ENCODE measurements at places on chromosomes 4 and X.

- DNase-seq: no peak
These were observed 696.4 kb downstream of the DMD start for GRCh38 chrX:32514986-32515385.

- DNase-seq: no peak
These were observed 53.4 kb downstream of the IRF2 start for GRCh38 chr4:184420881-184421416.

DNA sequence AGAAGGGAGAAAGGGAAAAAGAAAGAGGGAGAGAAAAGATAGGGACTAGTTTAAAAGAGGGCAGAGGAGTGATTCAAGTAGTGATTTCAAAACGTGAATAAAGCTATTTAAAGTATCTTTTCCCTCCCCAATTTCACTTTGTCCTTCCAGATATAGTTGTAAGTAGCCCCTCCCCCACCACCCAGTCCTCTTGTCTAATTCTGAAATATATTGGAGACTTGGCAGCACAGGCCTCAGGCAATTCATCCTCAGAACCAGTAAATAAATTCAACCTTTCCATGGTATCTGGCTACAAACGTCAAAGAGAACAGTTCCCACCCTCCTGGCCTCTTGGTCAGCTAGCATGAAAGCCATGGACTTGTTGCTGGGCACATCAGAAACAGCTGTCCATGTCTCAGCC is 169.5 kb upstream of the SCML1 start:
- DNase-seq: no peak

DNA sequence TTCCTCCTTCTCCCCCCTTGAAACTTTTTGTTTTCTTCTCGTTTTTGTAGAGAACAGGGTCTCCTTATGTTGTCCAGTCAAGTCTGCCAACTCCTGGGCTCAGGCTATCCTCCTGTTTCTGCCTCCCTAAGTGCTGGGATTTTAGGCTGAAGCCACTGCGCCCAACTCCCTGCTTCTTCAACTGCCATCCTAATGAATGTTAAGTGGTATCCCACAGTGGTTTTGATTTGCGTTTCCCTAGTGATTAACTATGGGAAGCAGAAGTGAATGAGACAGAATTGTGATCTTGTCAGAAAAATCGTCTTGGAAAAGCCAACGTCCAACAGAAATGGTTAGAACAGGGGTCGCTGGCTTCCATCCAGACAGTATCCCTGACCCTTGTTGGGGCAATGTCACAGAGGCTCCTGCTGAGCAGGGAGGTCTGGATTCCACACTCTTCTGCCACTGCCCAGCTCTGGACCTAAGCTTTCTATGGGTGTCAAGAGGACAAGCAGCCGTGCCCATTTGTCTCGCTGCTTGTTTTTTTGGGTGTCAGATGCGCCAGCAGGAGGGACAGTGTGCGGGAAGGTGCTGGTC is 869 bp upstream of the ADD1 start:
- no peak for DNase-seq

DNA sequence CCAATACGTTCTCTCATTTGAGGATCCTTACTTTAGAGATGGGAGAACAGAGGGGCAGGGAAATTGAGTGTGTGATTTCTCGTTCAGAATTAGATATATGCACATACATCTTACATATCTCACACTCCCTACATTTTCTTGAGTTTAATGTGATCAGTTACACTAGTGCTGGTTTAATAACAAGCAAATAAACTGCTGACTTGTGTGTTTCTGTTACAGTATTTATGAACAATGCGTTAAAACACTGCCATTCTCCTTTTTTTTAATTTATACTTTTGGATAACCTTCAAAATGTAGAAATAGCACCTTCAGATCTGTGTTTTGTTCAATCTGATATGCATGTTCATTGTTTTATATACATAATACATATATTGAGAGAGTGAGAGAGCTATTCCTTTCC is 130.1 kb downstream of the KLHL8 start:
- no peak for DNase-seq

- DNase-seq: no peak
These were observed 21.7 kb upstream of the KIAA0232 start for GRCh38 chr4:6760865-6761264.

DNA sequence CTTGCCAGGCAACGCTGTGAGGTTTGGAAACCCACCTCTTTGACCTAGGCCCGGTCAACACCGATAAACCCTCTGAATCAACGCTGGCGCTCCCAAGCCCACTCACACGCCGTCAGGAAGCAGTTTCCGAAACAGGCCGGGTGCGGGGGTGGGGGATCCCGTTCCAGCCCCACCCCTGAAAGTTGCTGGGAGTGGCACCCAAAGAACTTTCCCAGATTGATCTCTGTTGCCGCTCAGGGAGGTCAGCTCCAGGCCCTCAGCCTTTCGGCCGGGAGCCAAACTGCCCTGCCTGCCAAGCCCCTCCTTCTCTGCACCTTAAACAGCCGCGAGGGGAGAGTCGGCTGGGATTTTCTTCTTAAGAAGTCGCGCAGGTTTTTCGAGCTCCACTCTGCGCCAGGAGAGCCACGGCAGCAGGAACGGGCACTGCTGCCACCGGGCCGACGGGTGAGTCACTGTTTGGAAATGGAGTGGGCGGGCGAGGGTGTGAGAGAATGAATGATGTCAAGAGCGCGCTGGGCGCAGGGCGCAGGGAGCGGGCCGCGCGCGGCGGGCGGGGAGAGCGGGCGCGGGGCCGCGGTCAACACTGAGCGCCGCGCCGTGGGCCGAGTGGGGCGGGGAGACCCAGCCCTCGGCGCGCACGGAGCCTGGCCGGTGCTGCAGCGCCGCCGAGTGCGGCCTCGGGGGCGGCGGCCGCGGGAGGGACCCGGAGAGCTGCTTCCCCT is at the start of gene SGMS2:
TSS of gene SGMS2 (plus strand) at position 583 of the 722 bp plus-strand sequence. CDS start 70,622 bp downstream, outside the sequence.
- DNase-seq: peak; percentile 91

- no peak for DNase-seq
These were observed 451.5 kb downstream of the PCDH11X start for GRCh38 chrX:92230628-92231027.

GRCh38 chr4:128800284-128800683 is 9.2 kb upstream of the JADE1 start:
- no peak for DNase-seq

DNA sequence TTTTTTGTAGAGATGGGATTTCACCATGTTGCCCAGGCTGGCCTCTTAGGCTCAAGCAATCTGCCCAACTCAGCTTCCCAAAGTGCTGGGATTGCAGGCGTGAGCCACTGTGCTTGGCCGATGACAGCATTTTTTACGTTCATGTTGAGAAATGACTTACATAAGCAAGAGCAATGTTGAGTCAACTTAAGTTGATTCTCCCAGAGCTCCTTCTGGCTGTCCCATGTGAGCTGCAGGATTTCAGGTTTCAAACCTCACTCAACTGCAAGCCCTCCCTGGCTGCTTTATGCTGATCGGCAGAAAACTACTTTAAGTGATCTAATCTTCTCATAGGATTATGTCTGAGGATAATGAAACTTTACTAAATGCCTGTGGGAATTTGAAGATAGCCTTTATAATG is 86.8 kb downstream of the GC start:
- no peak for DNase-seq

DNA sequence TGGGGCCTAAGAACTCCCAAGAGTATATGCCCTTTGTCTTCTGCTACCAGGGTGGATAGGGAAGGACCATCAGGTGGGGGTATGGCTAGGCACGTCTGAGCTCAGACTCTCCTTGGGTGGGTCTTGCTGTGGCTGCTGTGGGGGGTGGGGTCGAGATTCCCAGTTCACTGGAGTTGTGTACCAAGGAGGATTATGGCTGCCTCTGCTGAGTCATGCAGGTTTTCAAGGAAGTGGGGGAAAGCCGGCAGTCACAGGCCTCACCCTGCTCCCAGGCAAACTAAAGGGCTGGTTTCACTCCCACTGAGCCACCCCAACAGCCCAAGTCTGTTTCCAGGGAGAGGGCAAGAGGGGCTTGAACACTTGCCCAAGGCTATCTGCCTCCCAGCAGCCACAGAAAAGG is 249.7 kb downstream of the NR3C2 start:
- DNase-seq: no peak

GRCh38 chr4:8189551-8190466 is 9.3 kb upstream of the SH3TC1 start:
- DNase-seq: no peak

GRCh38 chr4:101850698-101851097 is 60.2 kb downstream of the BANK1 start:
- no peak for DNase-seq

GRCh38 chrX:45750639-45751038 is 550.0 kb upstream of the DIPK2B start:
- DNase-seq: no peak

- DNase-seq: peak; percentile 71
These were observed 9.6 kb upstream of the MAP7D3 start for GRCh38 chrX:136260776-136261175.

- DNase-seq: no peak
These were observed 11.2 kb downstream of the IDS start for GRCh38 chrX:149493567-149494562.

DNA sequence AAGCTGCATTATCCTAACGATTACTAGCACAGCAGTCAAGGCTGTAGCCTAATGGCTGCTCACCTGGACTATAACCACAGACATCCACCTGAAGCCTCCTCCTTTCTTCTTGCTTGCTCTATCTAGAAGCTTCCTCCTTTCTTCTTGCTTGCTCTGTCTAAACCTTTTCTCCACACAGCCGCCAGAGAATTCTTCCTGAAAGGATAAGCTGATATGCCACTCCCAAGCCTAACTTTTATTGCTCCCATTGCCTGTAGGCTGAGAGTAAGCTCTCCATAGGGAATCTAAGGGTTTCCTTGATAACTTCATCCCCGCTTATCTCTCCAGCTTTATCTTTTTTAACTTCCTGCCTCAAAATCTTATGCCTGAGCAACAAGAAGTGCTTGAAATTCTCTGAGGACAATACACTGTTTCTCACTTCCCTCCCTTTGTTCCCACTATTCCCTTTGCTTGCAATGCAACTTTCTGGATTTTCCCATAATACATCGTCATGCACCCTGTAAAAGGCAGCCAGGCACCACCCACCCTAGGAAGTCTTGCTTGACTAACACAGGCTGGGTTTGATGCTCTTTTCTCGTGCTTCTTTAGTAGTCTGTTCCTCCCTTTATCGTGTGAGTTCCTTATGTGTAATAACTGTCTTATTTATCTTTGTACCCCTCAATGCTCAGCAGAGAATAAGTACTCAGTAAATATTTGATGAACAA is 1.4 kb upstream of the LRIT3 start:
- no peak for DNase-seq
